ENCODE measurements at places on chromosomes 5 and 9.

- DNase-seq, result peak; percentile 85
Observed at GRCh38 chr5:180173875-180174586, 35.0 kb downstream of the RASGEF1C start.

DNA sequence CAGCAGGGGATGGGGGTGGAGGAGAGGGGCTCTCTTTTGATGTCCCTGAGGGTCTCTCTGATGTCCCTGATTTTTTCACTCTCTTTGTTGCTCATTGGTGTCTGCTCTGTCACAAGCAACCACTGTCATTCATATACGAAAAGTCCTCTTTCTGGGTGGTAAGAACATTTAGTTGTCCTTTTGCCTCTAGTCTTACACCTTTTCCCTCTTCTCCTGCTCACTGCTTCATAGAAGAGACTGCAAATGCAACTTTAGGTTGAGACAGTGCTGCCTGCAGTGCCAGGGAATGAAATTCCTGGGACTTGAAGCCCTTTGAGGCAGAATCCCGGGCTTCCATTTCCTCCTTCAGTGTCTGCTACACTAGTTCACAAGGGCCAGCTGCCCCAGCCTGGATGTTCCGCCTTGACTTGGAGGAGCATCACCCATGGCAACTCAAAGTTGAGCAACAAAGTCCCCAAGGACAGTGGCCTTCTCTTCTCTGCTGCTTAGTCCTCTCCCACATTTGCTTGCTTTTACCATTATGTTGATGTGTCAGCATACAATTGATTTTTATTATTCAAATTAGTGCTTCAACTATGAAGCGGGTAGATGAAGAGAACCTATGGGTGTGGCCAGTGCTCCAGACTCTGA, 94.7 kb upstream of the RUSC2 start:
- no peak for DNase-seq

- DNase-seq, result no peak
Observed at GRCh38 chr5:148776780-148777179, 49.6 kb upstream of the ADRB2 start.

DNA sequence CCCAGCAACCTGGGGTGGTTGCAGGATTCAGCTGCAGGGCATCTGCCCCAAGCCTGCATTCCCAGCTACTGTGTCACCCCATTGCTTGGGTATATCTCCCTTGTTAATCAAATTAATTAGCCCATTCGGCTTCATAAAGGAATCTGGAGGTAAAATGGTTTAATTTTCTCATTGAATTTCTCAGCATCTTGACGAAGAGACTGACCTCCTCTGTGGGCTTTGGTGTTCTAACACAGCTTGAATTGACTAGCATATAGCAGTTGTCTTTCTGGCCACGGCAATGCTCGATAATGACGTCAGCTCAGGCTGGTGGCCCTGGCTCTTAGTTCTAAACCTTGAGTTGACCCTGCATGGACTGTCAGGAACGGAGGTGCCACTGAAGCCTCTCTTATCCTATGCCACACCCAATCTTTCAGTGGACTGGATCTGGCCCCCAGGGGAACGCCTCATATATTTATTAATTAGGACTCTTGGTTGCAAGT, 72.4 kb downstream of the MSX2 start:
- no peak for DNase-seq

DNA sequence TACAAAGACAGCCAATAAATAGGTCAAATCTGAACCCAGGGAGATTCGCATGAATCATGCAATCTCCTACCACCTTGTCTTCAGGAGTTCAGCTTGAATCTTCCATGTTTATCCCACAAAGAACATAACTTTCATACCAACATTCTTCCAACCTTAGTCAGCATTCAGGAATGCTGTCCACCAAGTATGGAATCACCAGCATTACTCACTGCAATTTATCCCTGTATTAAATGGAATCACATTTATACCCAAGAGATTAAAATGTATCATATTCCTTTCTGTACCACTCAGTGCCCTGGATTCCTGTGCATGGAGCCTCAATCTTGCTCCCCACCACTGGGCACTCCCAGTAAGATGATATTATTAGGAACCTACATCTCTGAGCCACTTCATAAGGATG, 162.6 kb downstream of the GLIS3 start:
- no peak for DNase-seq

- DNase-seq, result no peak
Observed at GRCh38 chr9:19446361-19446861, 37.6 kb downstream of the ACER2 start.

DNA sequence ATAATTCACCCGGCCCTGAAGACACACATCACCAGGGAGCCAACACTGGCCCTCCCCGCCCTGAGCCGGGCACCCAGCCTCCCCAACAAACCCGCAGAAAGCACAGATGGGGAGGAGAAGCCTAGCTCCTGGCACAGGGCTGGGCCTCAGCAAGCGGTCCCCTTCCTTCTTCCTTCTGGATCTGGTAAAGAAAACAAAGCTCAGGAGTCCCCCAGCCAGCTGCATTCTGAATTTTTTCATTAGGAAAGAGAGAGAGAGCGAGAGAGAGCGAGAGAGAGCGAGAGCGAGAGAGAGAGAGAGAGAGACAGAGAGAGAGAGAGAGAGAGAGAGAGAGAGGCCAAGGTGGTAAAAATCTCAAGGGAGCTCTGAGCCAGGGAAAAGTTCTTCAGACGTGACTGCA, 195.7 kb downstream of the CRB2 start:
- no peak for DNase-seq

DNA sequence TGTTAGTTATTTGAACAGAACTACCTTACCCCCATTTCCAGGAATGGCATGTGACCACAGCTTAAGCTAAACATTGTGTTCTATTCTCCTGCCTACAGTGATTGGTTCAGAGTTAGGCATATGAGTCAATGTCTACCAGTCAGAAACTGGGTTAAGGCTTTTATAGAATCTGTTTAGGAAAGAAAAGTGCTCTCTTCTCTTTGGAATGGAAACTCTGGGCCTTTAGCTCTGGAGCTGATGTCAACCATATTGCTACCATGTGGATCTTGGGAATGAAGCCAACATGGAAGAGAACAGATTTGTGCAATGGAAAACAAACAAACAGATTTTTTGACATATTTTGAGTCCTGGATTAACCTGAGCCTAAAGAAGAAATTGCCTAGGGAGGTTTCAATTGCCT, 488.9 kb upstream of the TNC start:
- no peak for DNase-seq

DNA sequence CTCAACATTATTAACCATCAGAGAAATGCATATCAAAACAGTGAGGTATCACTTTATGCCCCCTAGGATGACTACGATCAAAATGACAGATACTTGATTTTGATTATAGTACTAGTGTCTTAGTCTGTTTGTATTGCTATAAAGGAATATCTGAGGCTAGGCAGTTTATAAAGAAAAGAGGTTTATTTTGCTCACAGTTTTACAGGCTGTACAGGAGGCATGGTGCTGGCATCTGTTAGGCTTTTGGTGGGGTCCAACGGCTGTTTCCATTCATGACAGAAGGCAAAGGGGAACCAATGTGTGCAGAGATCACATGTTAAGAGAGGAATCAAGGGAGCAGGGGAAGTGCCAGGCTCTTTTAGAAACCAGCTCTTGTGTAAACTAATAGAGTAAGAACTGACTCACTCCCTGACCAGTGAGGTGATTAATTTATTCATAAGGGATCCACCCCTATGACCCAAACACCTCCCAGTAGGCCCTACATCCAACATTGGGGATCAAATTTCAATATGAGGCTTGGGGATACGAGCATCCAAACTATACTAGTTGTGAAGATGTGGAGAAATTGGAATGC, 16.0 kb upstream of the AFF4 start:
- DNase-seq, result no peak

DNA sequence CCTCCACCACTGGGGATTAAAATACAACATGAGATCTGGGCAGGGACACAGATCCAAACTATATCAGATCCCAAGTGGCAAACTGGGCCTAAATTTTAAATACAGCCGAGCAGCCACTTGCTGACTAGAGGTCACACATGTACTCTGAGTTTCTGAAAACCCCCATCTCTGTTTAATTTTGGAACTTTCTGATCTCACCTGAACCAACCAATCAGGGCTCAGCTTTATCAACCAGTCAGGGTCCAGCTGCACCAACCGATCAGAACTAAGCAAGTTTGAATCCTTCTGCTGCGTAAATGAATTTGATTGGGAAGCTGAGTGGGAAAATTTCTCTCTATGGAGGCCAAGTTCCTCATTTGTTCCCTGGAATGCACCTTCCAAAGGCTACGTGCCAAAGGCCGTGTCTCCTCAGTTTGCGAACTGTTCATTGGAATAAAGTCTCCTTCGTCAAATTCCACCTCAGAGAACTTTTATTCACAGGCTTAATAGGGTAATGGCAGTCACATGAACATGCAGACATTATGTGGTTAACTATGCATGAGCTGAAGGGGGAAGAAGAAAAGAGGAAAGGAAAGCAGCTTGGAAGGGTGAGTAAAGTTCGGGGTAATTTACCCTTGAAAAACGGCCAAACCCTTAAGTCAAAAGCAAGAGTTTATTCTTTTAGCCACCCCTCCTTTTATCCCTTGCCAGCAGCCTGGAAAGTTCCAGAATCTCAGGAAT, 3.7 kb downstream of the CD180 start:
- no peak for DNase-seq

DNA sequence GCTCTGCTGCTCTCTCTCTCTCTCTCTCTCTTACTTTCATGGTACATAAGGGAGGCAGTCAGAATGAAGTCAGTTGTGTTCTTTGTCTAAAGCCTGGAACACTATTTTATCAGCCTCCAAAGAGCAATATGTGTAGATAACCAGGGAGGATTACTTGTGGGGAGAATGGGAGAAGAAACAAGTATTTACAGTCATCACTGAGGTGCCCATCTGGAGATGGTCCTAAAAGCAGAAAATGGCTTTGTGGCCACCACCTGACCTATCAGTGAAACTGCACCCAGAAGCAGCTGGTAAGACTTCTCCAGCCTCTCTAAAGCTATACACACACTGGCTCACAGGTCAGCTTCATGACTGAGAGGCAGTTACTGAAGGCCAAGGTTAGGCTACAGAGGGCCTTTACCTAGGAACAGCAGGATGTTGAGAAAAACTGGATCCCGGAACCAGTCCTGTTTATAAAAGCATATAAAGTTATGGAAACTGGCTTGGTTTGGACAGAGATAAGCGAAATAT, 75.1 kb downstream of the MRPS27 start:
- peak; percentile 67 for DNase-seq

DNA sequence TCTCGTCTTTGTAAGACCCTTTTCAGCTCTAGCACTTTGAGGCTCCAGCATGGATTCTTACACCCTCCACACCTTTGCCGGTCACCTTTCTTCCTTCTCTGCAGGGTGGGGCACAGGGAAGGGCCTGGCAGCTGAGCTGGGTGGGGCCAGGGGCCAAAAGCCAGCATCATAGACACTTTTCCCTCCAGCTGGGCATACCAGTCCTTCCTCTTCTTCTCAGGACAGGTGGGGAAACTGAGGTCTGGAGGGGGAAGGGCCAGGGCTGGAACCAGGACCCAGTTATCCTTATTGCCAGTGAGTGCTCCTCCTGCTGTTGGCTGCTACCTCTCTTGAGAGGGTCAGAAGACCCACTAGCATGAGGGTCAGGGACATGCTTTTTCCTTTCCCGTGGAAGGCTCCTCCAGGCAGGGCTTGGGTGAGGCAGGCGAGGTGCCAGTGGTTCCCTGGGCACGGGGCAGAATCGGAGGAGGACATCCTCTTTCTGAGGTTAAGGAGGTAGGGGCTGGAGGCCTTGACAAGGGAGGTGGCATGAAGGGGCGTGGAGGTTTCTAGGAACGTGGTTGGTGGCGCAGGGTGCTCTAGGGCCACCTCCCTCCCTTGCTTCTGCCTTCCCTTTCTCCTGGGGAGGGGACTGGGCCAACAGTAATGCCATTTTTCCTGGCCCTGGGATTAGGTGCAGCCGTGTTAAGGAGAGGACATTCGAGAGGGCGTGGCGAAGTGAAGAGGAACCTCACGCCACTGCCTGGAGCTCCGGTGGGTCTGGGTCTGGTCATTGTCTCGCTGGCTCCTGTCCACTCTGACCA, at the start of gene NDST1:
Gene NDST1 (plus strand): TSS at position 658 of the 803 bp plus-strand sequence. CDS start 13,124 bp downstream, outside the sequence.
- DNase-seq, result no peak

GRCh38 chr5:55714339-55714738, 2.2 kb upstream of the SLC38A9 start:
- DNase-seq, result peak; percentile 44

GRCh38 chr9:88706193-88707113, 171.5 kb downstream of the NXNL2 start:
- DNase-seq, result peak; percentile 62

DNA sequence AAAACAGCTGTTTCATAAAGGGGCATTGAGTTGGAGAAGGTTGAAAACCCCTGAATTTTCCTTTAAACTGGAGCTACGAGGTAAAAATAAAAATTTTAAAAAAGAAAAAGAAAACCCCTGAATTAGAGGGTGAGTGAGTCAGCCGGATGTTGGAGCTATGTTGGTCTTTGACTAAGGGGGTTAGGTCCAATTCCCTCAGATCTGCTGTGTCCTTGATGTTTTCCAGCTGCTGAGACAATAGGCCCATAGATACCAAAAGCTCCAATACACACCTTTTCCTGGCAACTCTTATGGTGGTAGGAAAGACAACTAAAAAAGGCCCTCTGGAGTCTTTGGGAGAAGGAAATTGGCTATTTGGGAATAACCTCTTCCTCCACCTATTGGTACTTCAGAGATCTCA, 79.4 kb upstream of the SAP30L start:
- DNase-seq, result no peak

DNA sequence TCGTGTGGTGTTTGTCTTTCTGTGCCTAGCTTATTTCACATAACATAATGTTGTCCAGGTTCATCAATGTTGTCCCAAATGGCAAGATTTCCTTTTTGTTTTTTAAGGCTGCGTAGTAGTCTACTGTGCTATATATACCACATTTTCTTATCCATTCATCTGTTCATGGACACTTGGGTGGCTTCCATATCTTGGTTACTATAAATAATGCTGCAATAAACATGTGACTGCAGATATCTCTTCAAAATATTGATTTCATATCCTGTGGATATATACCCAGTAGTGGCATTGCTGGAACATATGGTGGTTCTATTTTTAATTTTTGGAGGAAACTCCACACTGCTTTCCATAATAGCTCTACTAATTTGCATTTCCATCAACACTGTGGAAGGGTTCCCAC, 25.5 kb upstream of the CCNH start:
- DNase-seq, result no peak

GRCh38 chr5:153573326-153574033, 83.0 kb downstream of the GRIA1 start:
- no peak for DNase-seq

DNA sequence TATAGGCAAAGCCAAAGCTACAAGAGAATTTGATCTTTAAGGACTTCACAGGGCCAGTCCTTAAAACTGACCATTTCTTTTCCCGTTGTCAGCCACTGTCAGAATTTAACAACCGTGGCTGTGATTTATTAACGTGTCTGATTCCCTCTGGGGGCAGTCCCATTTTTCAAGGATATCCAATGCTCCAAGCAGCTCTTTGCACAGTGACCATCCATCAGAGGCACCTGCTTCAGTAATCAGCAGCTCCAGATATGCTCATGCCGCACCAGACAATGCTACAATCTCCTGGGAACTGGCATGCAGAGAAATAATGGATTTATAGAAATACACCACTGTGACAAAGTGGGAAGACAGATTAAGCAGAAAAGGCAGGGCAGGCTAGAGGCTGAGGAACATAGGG, 163.3 kb upstream of the PPP1R2B start:
- DNase-seq, result no peak
